Activated CD4-positive, alpha-beta T cell treated with anti-CD3 and anti-CD28 coated beads, Interleukin-2, amount 10 ng/mL, durations not matched to agents 7 days and 5 days (primary cell): ENCODE measurements at places on chromosomes 5 and 9. TPM values are rescaled to one million over a fixed set of nuclear protein-coding genes. Genes with fewer than 3 reads are reported as not detected.

GRCh38 chr9:104900871-104901270 lies 27.1 kb downstream of the ABCA1 start:
- DNase-seq, result no peak
- H3K27ac ChIP-seq, result no peak overlapping the region
- no peaks in the 10 kb centered on the region for H3K27me3 ChIP-seq
- no peaks in the 10 kb centered on the region for H3K4me1 ChIP-seq

GRCh38 chr5:153275695-153276094 lies 214.8 kb upstream of the GRIA1 start:
- H3K27ac ChIP-seq, result no peak overlapping the region
- H3K4me1 ChIP-seq, result no peaks in the 10 kb centered on the region
- H3K4me3 ChIP-seq, result no peak overlapping the region
- no peak for DNase-seq

GRCh38 chr5:74382987-74383593 lies 257.4 kb downstream of the ENC1 start:
- H3K4me3 ChIP-seq, result no peak overlapping the region
- peaks cover 13% of the 10 kb centered on the region for H3K27me3 ChIP-seq
- DNase-seq, result no peak
- H3K36me3 ChIP-seq, result no peaks in the 10 kb centered on the region
- H3K27ac ChIP-seq, result no peak overlapping the region

DNA sequence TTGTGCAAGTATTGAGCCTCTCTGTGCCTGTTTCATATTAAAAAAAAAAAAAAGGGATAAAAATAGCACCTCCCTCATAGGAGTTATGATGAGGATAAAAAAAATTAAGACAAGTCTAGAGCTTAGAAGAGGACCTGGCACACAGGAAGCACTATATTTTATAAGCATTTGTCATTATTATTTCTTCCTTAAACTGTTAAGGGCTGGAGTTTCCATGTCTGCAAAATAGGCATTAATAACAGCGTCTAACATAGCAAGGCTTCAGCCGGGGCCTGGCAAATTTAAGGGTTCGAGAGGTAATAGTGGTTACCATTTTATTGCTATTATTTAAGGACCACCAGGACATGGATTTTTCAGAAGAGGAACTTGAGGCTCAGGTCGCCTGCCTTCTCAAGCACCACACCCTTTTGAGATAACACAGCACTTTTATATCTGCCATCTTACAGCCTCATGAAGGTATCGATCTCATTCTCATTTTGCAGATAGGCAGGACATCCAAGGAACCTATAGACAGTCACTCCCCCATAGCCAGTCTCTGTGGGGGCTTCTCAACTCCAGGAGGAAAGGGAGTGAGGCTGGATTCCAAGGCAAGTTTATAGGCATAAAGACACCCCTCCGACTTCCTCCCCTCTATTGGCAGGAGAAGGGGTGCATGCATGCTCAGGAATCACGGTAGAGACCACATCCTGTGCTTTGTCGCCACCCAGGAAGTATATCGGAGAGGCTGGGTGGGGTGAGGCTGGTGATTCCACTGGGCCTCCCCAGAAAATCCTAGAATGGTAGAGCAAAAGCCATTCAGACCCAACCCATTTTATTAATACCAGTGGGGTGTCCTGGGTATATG lies 2.4 kb downstream of the ANXA6 start:
- H3K36me3 ChIP-seq, result peaks cover 54% of the 10 kb centered on the region
- no peaks in the 10 kb centered on the region for H3K27me3 ChIP-seq
- H3K4me1 ChIP-seq, result peaks cover 69% of the 10 kb centered on the region
- peak; percentile 77 for DNase-seq
- H3K27ac ChIP-seq, result peak overlapping the region; percentile 96

NR4A3 gene
- 0.29 TPM for total RNA-seq
